ENCODE measurements at places on chromosomes 2 and 18.

GRCh38 chr2:5763531-5763930 lies 71.3 kb downstream of the SOX11 start:
- no peak for DNase-seq

GRCh38 chr2:148813603-148814065 lies 61.4 kb upstream of the KIF5C start:
- no peak for DNase-seq

- DNase-seq: no peak
These were observed 353.2 kb downstream of the METTL4 start for GRCh38 chr18:2218101-2218500.

DNA sequence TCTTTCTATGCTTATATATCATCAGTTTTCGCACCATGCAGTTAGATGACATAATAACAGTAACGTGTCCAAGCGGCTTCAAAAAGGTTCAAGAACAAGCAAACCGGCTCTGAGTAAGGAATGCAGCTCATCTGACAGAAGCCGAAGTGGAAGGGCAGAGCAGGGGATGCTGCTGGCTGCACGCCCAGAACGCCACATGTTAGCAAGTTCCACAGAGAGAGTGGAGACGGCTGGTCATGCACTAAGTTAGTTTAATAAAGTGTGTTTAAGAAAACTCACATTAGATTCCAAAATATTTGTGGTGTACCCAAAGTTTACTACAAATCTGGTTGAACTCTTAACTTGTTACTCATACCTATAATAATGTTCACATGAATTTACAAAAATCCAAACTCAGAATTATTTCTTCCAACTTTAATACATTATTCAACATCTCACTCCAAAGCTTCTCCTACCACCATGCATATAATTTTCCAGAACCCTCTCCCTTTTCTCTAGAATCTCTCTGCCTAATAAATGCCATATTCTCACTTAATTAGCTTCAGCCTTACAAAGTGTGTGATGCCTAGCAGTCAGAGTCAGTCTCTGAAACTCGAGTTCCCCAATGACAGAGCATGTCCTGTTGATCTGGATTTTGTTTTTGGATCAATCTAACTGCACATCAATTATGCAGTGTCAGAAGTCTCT lies 170.0 kb downstream of the DNAH7 start:
- peak; percentile 39 for DNase-seq

GRCh38 chr2:145760781-145761649 lies 1241.1 kb upstream of the ZEB2 start:
- no peak for DNase-seq

DNA sequence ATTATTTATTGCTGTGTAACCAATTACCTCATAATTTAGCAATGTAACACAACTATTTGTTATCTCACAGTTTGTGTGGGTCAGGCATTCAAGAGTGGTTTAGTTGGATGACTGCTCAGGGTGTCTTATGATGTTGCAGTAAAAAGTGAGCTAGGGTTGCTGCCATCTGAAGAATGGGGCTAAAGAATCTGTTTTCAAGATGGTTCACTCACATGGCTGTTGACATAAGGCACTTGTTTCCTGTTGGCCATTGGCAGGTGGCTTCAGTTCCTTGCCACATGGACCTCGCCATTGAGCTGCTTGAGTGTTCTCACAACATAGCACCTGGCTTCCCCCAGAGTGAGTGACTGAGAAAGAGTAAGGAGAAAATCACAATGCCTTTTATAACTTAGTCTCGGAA lies 123.2 kb downstream of the TMEM17 start:
- no peak for DNase-seq

DNA sequence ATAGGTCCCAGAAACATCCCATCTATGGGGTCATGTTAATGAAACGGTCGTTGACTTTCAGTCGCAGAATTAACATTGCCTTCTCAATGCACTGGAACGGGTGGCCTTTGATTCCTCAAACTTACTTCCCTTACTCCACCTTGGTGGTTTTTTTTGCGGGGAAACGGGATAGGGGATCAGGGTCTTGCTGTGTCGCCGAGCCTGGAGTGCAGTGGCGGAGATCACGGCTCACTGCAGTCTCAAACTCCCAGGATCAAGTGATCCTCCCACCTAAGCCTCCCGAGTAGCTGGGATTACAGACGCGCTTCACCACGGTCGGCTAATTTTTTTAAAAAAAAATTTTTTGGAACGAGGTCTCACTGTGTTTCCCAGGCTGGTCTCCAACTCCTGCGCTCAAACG lies 754 bp downstream of the ATG16L1 start:
- DNase-seq: no peak

- DNase-seq: no peak
These were observed 57.4 kb upstream of the ACKR3 start for GRCh38 chr2:236512267-236512666.

DNA sequence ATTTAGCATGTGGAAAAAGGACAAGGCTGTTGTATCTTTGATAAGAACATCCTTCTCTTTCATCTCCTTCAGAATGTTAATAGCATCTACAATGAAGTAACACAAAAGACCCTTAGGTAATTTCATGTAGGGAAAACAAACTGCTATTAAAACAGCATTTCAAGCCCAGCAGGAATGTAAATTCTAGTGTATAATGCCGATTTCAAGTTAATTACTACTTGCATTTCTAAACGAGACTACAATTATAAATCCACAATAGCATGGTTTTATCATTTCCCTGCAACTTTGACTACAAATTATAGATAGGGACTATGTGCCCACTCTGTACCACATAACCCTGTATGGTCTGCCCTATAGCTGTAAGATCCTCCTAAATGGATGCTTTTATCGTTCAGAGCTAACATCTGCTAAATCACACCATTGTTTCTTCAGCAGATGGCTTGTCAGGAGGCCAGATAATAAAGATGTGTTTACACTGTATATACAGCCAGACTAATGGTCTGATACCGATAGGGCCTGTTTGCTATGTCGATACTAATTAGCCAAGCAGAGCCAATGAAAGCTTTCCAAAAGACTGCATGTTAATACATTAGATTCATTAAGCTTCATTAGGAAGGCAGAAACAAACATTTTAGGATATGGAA lies 51.9 kb downstream of the LRPPRC start:
- no peak for DNase-seq

DNA sequence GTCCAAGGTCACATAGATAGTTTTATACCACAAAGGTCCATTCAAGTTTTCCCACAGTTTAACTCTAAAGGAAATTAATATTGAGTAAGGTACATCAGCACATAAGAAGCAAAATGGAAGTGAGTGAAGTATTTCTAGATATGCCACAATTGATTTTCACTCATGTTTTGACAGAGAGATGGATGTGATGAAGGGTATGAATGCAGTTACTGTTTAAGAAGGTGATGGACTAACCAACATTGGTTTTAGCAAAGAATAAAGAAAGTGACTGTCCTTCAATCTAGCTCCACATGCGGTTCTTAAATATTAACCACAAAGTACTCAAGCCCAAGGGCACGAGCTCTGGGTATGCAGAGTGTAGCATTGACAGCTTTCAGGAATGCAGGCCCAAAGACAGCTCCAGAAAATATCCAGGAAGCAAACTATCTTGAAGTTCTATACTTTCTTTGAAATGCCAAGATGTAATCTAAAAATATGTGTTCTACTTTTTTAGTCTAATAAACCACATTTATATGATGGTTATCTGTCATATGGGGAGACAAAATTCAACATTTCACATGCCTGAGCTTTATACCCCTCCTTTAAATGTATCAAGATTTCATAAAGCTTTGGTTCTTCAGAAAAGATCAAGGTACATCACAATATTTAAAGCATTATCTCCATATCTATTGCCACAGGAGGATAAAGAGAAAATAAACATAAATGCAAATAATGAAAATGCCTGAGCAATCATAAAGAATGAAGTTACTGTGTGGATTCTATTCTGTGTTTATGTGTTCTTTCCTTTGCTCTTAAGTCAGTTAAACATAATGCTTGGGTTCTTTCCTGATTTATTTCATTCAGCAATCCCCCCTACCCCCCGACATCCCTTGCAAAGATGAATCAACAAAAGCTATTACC lies 6.7 kb upstream of the SCN1A start:
- no peak for DNase-seq

DNA sequence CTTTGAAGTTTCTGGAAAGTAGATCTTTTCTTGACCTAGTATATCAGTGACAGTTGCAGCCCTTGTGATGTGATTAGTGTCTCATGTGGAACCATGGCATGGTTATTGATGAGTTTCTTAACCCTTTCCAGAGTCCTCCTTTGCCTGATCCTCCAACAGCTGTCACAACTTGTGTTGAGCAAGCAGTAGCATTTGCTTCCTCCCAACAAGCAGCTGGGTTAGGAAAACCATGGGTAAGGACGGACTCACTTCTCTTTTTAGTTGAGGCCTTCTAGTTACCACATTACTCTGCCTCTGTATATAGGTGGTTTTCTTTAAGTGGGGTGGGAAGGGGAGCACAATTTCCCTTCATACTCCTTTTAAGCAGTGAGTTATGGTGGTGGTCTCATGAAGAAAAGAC lies 96.3 kb downstream of the XRCC5 start:
- no peak for DNase-seq

DNA sequence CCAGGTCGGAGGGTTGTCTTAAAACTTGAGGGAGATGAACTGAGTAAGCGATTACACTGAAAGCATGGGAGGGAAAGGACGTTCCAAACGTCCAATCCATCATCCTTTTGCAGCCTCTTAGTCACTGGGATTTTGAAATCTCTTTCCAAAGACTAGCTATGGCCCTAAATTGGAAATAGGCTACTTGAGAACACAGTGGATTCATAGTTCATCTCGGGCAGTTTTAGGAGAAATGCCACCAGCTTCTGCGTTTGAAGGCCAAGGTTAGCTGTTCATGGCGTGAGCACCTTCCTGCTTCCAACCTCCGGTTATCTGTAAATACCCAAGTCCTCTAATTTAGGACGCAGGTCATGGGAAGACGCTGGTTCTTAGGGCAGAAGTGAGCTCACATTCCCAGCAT lies 821 bp upstream of the EML6 start:
- peak; percentile 12 for DNase-seq

DNA sequence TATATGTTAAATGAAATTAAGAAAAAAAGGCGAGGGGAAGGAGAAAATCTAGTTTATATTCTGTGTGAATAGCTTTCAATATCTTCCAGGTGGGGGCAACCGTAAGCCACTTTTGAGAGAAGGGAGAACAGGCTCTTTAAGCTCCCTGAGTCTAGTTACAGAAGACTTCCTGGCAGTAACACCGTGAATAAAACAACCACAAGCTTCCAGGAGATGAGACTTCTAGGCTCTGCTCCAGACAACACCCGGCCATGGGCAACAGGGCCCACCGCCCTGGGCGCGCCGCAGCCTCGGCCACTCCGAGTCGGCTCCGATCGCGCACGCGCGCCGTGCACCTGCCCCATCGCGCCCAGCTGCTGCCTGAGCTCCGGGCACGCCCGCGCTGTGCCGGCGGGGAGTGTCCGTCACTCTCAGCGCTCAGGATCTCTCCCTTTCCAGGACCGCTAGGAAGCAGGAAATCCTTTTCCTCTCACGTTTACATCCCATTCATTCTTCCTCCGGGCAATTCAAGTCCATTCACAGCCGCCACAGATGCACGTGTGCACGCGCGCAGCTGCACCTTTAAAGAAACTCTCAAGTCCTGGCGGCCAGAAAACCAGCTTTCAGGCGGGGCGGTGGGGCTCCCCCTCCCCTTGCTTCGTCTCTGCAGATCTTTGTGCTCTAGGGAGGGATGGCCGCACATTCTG lies 19.4 kb upstream of the PAX3 start:
- DNase-seq: peak; percentile 81

GRCh38 chr2:199596549-199596948 lies 138.8 kb upstream of the SATB2 start:
- peak; percentile 49 for DNase-seq

DNA sequence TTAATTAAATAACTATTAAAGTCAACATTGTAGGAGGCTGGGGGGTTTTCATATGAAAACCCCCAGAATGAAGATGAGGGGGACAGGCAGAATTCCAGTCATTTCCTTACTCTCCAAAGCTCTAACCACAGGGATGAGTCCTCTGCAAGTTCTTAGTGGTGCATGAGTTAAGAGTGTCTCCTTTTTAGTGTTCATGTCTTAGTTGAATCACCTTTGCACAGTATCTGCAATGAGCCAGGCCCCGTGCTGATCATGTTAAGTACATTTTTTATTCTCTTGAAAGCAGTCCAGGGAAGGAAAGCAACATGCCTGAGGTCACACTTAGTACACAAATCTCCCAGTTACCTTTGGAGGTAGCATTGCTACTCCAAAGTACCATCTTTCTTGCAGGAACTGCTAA lies 25.7 kb upstream of the MSGN1 start:
- no peak for DNase-seq

DNA sequence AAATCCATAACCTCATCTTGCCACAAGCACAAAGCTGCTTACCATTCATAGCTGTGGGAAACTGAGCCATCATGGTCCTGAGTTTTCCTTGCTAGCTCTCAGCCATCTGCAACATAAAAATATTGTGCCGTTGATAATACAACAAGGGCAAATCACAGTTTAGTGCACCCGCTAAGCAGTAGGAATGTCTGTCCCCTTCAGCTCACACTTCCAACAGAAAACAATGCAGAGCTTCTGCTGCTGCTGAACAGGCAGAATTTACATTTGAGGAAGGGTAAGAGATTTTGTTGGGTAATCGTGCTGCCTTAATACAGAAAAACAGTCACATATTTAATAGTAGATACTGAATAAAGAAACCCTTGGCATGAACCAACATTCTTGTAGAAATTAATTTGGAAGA lies 32.3 kb downstream of the ITSN2 start:
- no peak for DNase-seq

GRCh38 chr18:61531182-61531581 lies 198.0 kb downstream of the CDH20 start:
- DNase-seq: no peak

- no peak for DNase-seq
These were observed 239.1 kb downstream of the ICOS start for GRCh38 chr2:204175552-204176271.

DNA sequence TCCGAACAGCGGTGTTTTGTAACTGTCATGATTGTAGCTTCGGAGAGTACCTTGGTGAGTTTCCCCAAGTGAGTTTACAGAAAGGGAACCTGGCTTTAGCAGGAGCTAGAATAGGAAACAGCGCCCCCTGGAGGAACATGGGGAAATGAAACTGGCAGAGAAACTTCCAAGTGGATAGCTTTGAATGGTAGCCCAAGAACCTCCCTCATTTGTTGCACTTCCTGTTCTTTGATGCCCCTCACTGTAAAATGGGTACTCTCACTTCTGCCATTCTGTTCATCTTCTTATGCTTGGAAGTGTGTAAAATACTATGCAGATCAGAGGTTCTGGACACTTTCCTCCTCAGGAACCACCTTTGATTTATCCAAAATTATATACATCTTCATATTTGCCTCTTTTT lies 36.2 kb downstream of the CHST10 start:
- peak; percentile 73 for DNase-seq

All from HEK293T (cell line).